Activated naive CD8-positive, alpha-beta T cell treated with anti-CD3 and anti-CD28 coated beads for 36 hours (primary cell): ENCODE measurements at places on chromosomes 12 and 14.

- DNase-seq, result no peak
These were observed 108.9 kb downstream of the SLC6A15 start for GRCh38 chr12:84803661-84804060.

- DNase-seq, result no peak
These were observed 51.8 kb downstream of the ZNF664 start for GRCh38 chr12:124024776-124025175.

GRCh38 chr14:95319312-95320077 is at the start of gene CLMN:
TSS of gene CLMN (minus strand) at chr14:95319908. CDS start at chr14:95319792, 116 bp downstream.
- DNase-seq, result peak; percentile 38

DNA sequence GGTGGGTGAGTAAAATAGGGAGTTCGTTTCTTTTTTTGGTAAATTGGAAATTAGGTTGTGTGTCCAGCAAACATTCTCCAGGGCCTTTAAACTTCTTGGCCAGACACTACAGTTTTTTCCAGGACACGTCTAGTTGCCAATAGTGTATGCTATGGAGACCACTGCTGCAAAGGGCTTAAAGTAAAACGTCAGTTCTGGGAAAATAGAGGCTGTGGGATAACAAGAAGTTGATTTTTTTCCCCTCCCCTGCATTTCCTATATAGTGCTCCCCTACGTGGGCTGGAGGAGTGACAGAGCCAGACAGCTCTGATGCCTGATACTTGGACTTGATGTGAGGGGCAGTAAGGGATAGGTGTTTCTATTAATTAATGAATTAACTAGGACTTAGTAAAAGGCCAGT is 2.4 kb downstream of the ACVR1B start:
- no peak for DNase-seq

GRCh38 chr12:6647083-6647604 is at the start of gene ACRBP:
TSS of gene ACRBP (minus strand) at chr12:6647432. CDS start at chr12:6647366, 66 bp downstream.
- DNase-seq, result peak; percentile 55

GRCh38 chr14:91968280-91968679 is 20.8 kb upstream of the FBLN5 start:
- peak; percentile 33 for DNase-seq
